Astrocyte of the hippocampus (primary cell): ENCODE measurements at places on chromosomes 6 and 20.

GRCh38 chr20:34491226-34491931 is 24.8 kb upstream of the DYNLRB1 start:
- DNase-seq, result no peak

GRCh38 chr6:145530454-145530853 is 204.9 kb downstream of the EPM2A start:
- DNase-seq, result no peak

- DNase-seq, result no peak
Observed at GRCh38 chr6:138814179-138814834, 18.4 kb downstream of the ECT2L start.

DNA sequence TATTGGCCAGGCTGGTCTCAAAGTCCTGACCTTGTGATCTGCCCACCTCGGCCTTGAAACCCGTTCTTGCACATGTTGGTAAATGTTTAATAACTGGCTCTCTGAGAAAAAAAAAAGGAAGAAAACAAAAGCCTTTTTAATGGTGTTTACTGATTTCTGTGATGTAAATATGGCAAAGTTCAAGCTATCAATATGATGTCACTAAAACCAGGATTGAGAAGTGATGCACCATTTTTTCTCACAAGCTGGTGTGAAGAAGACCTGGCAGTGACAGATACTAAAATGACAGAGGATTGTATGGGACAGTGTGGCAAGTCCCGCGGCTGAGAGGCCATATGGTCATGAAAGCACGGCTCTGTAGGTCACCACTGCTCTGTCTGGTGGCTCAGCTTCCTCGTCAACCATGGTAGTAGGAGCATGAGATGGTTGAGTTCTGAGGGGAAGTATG is 196.3 kb upstream of the SUPT3H start:
- DNase-seq, result no peak

GRCh38 chr20:22523499-22524392 is 60.6 kb downstream of the FOXA2 start:
- no peak for DNase-seq

DNA sequence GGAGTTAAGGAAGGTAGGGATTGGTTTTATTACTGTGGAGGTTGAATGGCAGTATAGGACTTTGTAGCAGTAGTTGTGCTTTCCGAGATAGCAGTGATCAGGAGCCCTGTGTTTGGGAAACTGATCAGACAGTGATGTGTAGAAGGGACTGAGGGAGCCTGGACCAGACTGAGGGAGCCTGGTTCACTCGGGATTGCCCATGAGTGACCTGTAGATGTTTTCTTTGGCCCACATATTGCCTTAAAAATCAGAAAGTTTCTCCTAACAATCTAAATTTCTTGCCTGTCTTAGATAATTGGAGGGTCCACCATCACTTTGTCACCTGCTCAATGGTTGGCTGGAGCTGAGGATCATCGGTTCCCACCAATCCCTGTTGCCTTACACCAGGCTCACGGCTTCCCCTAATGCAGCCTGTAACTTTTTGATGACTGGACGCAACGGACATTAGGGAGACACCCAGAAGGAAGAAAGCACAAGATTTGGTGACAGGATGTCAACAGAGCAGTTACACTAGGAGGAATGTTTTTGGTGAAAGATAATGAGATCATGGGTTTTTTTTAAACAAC is 1.1 kb downstream of the CDS2 start:
- no peak for DNase-seq
